CD8-positive, alpha-beta T cell (primary cell): ENCODE measurements at places on chromosomes 12 and 14.

- DNase-seq: no peak
Observed at GRCh38 chr14:91008759-91009409, 51.6 kb downstream of the RPS6KA5 start.

DNA sequence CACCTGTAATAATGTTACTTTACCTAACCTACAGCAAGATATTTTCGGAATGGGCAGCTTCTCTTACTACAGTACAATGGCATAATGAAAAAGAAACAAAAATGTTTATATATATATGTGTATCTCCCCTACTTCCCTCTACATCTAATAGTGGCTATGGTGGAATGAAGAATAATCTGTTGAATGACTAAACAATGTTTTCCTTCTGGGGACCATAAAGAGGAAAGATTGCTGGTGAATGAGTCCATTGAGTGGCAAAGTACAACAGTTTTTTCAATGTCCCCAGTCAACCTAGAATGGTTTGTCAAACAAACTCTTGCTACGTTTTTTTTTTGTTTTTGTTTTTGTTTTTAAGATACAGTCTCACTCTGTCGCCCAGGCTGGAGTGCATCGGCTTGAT is 47.2 kb downstream of the RALGAPA1 start:
- DNase-seq: no peak

DNA sequence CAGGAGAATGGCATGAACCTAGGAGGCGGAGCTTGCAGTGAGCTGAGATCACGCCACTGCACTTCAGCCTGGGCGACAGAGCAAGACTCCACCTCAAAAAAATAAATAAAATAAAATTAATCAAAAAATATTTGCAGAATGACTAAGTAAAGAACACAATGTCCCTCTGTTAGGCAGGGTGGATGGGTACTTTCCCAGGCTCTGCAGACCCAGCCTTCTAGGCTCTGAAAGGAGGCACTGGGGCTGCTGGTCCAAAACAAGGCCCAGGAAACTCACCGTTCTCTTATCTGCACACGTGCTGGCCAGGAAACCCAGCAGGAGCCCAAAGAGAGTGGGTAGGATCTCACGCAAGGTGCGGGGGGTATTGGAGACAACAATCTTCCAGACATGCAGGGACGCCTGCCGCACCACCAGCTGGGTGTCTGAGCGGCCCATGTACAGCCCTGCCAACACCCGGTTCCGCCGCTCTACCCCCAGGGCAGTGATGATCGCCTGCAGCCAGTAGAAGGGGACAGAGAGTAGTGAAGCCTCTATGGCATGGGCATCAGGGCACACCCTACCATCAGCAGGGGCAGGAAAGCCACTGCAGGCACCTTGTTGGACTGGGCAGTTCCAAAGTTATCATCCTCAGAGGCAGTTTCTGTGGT is 25.8 kb upstream of the RAB35 start:
- no peak for DNase-seq

DNA sequence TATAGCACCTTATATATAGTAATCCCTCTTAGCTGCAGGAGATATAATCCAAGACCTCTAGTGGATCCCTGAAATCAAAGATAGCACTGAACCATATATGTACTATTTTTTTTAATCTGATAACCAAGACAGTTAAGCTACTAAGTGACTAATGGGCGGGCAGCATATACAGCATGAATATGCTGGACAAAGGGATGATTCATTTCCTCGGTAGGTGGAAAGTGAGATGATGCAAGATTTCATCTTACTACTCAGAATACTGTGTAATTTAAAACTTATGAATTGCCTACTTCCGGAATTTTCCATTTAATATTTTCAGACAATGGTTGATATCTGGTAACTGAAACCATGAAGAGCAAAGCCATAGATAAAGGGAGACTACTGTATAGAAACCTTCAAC is 36.2 kb downstream of the PRMT8 start:
- no peak for DNase-seq
